T-helper 17 cell (primary cell): ENCODE measurements at places on chromosomes 3 and 15.

- no peak for DNase-seq
These were observed 642.6 kb downstream of the SQOR start for GRCh38 chr15:46277451-46277850.

- no peak for DNase-seq
These were observed 71.8 kb downstream of the DTWD1 start for GRCh38 chr15:49692514-49693090.

DNA sequence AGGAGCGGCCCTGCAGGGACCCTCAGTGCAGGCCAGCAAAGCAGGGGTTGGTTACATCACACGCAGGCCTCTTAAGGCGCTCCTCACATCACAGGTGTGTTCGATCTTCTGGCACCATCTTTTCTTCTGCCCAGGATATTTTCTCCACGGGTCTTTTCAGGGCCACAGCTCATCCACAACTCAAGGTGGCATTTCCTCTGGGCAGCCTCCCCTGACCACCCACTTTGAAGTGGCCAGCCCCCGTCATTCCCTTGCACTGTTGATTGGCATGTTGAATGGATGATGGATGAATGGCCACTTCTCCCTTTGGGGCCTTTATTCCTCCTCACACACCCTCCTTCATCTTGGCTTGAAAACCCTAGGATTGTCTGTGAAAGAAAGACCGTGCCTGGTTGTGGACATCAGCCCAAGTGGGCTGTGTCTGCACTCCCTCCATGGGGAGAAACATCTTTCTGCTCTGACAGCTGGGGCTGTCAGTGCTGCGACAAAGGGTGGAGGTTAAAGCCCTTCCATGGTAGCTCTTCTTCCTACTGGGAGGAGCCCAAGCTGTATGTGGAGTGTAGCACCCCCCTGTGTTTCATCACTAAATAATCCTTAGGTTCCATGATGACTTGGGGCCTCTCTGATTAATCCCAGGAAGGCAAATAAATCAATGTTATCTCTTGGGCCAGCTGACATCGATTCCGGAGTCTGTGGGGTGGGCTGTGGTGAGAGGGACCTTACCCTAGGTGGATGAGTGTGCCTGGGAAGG is 102.5 kb downstream of the EPHB1 start:
- no peak for DNase-seq

DNA sequence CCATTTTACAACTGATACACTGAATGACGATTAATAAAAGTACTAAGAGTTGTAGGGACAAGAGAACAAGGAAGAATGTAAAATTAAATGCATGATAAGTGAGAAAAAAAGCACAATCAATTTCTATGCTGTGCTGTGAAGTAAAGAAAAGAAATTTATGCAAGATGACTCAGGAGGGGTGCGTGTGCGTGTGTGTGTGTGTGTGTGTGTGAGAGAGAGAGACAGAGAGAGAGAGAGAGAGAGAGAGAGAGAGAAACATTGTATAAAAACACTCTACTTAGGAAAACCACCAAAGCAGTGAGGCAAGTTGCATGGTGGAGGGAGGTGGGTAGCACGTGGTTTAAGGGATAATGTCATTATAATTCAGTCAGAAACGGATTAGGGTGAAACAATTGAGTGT is 580.8 kb upstream of the ALCAM start:
- no peak for DNase-seq

DNA sequence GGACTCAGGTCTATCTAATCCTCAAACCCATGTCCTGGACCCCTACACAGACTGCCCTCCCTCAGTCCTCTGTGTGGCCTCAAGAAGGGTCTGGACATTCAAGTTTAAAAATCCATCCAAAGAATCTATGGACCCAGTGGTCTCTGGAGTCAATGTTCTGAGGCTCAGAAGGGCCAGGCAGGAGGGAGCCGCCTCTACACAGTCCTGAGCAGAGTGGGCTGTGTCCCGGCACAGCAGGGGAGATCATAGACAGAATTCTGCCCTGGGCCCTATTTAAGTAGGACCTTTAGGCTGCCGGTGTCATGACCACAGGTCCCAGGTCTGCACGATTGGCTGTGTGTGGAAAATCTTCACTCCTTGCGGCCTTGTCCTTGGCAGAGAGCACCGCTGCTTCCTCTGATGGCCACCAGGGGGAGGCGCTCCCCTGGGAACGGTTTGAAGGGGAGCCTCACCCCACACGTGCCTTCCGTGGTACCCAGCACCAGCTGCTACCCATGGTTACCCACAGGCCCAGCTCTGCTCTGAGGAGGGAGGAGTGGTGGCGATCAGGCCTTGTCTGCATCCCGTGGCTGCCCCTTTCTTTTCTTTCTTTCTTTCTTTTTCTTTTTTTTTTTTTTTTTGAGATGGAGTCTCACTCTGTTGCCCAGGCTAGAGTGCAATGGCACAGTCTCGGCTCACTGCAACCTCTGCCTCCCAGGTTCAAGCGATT is 37.9 kb downstream of the CHRD start:
- peak; percentile 57 for DNase-seq

- DNase-seq: no peak
These were observed 9.6 kb upstream of the LRRFIP2 start for GRCh38 chr3:37183976-37184375.

GRCh38 chr3:42652611-42653302 is 740 bp upstream of the ZBTB47 start:
- no peak for DNase-seq
